Activated CD4-positive, alpha-beta memory T cell treated with anti-CD3 and anti-CD28 coated beads for 36 hours (primary cell): ENCODE measurements at places on chromosomes 12 and 14.

DNA sequence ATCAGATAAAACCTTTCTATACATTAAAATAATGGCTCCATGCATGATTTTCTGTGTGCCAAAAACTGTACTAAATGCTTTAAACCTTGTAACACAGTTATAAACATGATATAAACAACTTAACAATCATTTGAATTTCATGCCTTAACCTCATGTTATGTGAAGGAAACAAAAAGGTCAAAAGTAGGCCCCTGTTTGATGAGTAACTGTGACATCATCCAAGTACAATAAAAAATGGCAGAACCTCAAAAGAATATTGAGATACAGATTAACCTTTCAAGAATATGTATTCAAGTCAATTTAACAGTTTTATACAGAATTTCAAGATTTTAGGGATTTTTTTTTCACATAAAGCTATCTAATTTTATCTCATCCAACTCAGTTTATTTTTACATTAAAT, 310.7 kb upstream of the DCN start:
- DNase-seq = no peak

DNA sequence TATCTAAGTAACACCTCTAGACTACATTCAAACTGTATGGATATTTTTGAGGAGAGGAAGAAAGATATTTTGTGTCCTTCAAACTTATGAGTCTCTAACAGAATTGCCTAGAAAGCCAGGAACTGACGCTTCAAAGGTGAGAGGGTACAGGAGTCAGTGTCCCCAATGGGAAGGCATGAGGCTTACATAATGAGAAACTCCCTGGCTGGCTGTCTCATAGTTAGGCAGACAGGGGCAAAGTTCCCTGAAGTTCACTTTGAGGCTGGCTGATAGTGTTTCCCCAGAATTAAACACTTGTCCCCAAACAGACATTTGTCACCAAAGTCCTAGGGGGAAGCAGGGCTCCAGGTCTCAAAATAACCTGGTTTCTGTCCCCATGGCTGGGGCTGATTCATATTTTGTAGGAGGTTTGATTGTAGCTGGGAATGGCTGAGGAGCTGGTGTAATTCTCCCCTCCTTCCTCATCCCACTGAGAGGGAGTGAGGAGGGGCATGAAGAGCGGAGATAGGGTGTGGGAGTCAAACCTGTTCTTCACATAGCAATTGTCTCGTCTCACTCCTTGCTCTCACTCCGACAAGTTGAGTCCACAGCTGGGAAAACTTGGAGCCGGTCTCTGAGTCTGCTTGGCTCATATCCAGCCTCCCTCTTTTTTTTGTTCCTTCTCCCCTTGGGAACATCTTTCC, 56.4 kb upstream of the CISTR start:
- no peak for DNase-seq

- DNase-seq = no peak
These were observed 18.9 kb upstream of the KLRG1 start for GRCh38 chr12:8970432-8970831.

GRCh38 chr14:101359221-101360053, 201.9 kb upstream of the DIO3 start:
- DNase-seq = no peak

DNA sequence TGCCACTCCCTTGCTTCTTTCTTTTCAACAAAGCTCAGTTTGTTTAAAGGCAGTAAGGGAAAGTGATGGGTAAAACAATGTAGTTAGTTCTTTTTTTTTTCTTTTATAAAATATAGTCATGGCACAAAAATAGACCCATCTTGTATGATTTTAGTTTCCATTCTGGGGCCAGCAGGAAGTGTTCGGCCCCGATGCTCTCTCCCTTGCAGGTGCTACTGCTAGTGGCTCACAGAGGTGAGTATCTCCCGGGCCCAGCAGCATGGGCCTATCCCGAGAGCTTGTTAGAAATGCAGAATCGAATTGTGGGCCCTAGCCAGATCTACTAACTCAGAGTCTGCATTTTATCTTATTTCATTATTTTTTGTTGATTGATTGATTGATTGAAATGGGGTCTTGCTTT, 78.7 kb downstream of the SYNE3 start:
- no peak for DNase-seq

- DNase-seq = no peak
These were observed 3.3 kb downstream of the OR4E2 start for GRCh38 chr14:21656980-21657379.

DNA sequence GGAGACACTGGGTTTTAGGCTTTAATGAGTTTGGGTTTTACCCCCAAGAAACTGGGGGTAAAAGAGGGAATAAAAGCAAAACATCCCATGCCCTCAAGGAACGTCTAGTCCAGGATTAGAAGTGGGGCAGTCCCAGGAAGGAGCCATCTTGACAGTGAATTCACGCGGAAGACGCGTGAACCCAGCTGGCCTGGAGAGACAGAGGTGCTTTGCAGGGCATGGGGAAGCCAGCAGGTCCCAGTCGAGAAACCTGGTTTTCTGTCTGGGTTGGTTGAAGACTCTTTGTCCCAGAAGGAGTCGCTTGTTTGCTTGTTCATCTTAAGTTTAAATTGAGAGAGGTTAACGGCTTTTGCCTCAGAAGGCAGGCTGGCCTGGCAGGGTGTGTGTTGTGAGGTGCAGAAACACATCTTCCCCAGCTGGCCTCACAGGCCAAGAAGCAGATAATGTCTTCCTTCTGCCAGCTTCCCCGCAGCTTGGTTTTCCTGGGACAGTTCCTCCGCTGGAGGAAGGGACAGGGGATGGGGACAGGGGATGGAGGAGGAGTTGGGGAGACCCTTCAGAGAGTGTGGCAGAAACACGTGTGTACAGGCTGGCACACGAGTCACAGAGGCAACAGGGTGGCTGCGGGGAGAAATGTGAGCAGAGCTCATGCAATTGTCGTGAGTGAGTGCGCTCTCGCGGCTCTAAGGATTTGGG, 18.5 kb upstream of the CD9 start:
- no peak for DNase-seq

DNA sequence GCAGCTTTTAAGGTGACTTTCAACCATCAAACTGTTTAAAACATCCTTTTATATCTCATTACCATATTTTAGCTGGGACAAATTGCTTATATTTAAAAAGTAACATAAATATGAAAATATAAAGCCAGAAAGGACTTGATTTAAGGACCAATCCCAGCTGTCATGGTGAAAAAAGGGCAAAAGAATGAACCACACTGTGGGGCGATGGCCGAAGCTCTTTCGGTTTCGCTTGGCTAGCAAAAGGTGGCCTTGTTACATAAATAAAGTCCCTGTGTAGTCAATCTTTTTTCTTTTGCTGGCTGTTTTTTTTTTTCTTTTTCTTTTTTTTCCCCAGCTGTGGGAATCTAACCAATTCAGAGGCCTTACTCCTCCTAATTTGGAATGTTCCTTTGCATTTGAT, 50.9 kb downstream of the FBXO33 start:
- DNase-seq = no peak

DNA sequence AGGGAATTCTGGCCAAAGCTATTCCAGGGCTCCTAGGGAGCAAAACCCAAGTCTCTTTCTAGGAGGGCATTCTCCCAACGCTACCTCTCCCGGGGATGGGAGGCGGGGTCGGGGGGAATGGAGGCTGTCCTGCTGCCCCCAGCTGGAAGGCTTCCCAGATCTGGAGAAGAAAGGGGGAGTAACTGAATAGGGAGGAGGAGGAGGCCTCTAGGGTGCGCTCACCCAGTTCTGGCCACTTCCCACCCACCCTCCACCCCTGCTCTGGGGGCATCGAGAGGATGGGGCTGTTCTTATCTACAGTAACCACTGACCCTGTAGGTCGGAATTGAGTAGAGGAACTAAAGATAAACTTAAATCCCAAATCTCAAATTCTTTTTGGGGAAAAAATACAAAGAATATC, 579 bp upstream of the RNASE1 start:
- DNase-seq = no peak

DNA sequence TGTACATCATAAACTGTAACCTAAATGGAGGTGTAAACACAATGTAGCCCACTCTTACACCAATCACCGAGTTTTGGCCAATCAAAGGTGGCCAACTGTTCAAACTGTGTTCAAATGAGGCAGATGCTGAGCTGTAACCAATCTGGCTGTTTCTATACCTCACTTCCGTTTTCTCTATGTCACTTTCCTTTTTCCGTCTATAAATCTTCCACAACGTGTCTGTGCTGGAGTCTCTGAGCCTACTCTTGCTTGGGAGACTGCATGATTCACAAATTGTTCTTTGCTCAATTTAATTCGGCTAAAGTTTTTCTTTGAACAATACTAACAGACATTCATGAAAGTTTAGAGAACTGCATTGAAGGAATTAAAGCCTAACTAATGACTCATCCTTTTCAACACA, 547.1 kb upstream of the USP15 start:
- DNase-seq = no peak

DNA sequence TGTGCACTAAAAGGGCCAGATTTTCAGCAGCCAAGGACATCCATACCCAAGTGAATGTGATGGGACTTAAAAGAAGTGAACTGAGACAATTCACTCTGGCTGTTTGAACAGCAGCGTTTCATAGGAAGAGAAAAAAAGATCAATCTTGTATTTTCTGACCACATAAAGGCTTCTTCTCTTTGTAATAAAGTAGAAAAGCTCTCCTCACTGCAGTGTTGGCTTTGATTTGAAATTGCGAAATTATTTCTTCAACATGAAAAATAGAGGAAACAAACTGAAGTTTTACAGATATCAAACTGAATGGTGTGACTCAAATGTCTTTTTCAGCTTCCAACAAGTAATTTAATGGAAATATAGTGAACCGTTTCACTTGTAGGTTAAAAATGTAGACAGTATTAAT, 11.3 kb upstream of the KCNMB4 start:
- DNase-seq = no peak
